Stimulated activated CD4-positive, alpha-beta T cell treated with anti-CD3 and anti-CD28 coated beads, Interleukin-15, amount 100 ng/mL, for 24 hours (primary cell): ENCODE measurements at places on chromosomes 4 and X.

- DNase-seq, result no peak
Measured at GRCh38 chr4:146522869-146523205, 1.1 kb upstream of the SLC10A7 start.

- DNase-seq, result no peak
Measured at GRCh38 chr4:58941286-58941685, 1831.1 kb upstream of the IGFBP7 start.

DNA sequence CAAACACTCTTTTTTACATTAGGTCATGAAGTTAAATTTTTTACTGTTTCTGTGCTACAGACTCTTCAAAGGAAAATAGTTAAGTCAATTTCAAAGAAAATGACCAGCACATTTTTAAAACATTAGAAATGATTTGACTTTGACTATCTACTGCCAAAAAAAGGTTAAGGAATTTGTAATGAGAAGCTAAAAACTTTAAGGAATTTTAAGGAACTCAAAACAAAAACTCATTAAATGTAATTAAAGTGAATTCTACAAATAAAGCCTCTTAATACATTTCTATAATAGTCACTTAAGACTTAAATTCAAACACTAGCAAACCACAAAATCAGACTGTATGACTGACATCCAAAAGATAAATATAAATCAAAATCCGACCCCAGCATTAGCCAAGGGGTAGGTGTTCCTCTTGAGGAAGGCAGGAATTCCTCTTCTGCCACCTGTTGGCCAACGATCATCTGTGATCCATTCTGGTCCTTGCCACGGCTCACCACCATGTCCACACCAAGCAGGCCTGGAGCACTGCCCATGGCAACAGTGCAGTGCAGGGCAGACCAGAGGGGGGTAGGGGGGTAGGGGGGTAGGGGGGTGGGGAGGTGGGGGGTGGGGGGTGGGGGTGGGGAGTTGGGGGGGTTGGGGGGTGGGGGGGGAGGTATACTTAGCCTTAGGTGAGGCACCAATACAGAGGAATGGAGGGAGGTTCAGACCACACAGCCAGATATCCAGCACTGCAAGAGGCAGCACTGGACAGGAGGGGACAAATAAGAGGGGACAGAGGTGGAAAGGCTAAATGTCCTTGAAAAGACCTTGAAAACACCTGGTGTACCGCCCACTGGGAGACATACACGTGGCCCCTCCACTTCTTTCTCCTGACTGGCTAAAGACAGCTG lies 287.4 kb downstream of the CHIC1 start:
- no peak for DNase-seq

GRCh38 chr4:111636961-111637585 lies 508.2 kb upstream of the FAM241A start:
- DNase-seq, result no peak

- DNase-seq, result no peak
Measured at GRCh38 chr4:112540695-112541094, 24.7 kb upstream of the NEUROG2 start.

- DNase-seq, result no peak
Measured at GRCh38 chr4:175946472-175947116, 119.0 kb upstream of the WDR17 start.

GRCh38 chr4:77917601-77918000 lies 55.0 kb downstream of the MRPL1 start:
- DNase-seq, result no peak

DNA sequence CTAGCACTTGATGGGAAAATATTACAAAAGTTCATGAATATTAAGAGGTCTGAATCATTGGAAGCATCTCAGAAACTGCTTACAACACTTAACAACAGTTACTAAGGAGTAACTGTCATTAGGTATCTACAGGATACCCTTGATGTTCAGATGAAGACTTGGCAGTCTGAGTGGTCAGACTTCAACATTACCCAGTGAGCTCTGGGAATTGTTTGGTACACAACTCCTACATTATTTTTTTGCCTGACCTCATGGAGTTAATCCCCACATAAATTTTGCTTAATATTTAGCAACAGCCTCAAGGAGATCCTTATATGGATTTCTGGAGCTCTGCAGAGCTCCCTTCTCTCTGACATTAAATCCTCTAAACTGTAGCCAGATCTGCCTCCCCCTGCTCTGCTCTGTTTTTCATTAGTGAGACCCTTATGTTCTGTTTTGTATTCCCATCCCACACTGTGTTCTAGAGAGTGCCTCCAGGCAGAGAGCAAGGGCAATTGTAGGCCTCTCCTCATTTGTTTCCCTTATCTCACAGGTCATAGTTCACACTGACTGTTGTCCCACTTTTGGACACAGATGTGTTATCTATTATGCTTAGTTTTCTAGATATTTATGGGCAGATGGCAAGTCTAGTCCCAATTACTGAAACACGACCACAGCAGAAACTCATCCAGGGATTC lies 368.8 kb downstream of the GASK1B start:
- no peak for DNase-seq

- DNase-seq, result peak; percentile 55
Measured at GRCh38 chr4:81648576-81649275, 177.0 kb upstream of the RASGEF1B start.

DNA sequence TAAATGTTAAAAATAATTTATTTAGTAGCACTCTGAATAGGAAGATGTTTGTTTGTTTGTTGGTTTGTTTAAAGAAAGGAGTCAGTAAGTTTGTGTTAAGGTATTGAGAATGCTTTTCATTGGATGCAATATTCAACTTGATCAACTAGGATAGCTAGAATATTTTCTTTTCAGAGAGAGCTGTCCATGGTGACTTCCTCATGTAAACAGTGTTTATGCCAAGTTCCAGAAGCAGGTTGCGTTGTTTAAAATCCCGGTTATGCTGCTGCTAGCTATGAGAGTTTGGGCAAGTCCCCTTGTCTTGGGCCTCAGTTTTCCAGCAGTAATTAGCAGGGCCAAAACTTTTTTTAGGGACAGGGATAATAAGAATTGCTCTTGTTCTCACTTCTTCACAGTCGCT lies 876.2 kb upstream of the HS3ST1 start:
- DNase-seq, result no peak

DNA sequence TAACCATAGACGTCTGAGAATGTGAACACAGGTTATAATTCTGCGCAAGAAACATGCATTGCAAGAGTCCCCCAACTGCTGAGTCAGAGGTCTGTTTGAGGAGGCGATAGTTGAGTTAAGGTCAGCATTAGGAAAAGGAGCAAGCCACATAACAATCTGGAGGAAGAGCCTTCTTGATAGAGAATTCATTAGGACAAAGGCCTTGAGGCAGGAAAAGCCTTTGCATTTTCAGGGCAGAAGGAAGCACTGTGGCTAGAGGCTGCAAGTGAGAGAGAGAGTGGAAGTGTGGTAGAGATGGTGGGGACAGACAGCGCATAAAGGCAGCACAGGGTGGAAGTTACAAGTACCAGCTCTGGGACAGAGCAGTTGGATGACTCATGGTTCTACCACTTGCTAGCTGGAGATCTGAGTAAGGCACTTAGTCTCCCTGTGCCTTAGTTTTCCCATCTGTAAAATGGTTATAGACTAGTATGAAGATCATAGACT lies 125.8 kb upstream of the LNX1 start:
- no peak for DNase-seq

GRCh38 chr4:165131247-165131832 lies 18.7 kb upstream of the TMEM192 start:
- peak; percentile 81 for DNase-seq

DNA sequence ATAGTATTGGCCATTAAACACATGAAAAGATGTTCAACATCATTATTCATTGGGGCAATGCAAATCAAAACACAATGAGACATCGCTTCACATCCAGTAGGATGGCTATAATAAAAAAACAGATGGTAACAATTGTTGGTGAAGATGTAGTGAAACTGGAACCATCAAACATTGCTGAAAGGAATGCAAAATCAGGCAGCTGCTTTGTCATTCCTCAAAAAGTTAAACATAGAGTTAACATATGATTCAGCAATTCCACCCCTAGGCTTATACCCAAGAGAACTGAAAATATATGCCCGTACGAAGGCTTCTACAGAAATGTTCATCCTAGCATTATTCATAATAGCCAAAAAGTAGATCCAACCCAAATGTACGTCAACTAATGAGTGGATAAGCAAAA lies 144.0 kb upstream of the NAP1L5 start:
- DNase-seq, result no peak

GRCh38 chr4:144338148-144338547 lies 197.6 kb upstream of the GYPA start:
- DNase-seq, result no peak

DNA sequence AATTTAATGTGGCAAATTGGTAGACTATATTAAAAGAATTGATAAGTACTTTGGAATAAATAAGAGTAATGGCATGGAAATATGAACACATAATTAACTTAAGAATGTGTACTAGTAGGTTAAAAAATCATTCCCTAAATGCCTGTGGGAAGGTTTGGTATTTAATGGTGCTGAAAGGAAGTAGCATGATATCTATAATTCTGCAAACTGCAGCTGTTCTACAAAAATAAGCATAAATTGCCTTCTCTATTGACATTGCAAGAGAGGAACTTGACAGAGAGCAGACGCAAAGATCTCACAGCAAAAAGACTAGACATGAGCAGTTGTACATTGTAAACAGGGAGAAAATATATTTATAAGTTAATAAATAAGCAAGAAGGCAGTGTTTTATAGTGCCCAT lies 752.5 kb upstream of the PCDH10 start:
- no peak for DNase-seq

DNA sequence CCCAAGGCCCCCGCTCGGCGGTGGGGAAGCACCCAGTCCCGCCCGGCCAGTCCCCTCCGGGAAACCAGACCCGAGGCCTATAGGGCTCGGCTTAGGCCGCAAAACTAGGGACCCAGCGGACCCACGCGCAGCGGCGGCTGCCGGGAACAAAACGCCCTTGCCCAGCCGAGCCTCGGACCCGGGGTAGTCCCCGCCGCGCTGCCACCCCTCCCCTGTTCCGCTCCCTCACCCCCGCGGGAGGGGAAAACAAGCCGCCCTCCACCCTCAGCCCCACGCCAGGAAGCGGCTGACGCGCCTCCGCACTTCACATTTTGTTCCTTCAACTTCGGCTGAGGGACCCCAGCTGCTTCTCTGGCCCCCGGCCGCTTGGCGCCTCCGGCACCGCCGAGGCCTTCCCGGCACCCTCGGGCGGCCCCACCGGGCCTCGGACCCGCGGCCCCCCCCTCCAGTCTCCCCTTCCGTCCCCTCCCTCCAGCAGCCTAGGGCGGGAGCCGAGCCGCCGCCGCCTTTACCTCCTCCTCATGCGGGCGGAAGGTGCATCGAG lies 694 bp downstream of the PDS5A start:
- DNase-seq, result peak; percentile 64

DNA sequence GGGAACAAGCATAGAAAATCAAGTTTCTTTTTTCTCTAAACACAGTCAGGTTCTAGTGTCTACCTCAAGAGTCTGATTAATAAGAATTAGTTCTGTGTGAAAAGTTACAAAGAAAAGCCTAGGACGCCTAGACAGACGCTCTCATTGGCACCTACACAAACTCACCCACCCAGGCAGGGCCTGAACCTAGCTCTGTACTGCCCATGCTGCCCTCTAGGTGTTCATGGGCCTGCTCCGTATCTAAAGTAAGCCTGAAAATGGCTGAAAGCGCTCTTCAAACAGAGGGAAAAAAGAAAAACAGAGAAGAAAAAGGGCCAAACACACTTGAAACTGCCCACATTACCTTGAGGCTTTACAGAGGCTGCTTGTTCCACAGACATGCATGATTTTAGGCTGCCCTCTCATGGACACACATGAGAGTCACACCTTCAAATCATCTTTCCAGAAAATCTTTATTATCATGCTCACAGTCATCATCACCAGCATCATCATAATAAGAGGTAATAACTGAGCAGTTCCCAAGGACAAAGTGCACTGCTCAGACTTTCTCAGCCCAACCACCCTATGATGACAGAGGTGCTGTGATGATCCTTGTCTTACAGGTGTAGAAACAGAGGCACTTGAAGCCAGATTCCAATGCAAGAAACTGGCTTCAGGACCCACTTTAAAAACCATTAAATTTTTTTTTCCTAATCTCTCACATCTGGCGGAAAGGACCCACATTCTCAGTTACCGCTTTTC lies 49.6 kb downstream of the MAP7D2 start:
- peak; percentile 9 for DNase-seq

DNA sequence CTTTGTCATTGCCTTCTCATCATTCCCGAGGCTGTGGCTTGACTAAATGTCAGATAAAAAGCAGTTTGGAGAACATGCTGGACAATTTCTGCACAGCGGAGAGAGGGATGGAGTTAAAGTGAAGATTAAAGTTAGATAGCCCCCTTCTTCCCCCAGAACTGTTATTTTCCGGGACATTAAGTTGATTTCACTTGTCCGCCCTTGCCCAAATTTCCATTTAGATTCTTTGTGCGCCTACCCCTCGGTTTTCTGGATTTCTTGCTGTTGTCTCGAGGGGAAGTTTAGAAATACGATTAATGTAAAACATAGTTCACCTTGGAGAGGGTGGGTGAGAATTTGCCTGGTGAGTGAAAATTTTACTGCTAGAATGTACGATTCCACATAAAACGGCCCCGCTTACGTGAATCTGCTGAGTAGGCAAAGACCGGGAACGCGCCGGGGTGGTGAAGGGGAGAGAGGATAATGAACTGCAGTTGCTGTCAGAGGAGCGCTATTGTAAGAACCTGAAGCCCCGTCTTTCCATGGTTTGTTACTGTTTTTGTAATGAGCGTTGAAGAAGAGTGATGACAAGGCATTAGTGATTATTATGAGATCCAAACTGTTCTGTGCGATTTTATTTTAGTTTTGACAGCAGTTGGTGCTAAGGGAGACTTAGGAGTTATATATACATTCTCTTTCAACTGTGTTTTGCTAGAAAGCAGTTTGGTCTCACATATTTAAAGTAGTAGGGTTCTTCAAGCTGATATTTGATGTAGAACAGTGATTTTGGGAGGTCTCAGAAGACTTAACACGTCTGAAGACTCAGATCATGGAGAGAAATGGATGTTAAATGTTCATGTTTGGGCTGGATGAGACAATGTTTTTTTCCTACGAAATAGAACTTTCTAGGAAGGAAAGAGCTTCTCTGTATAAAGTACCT lies 73.0 kb downstream of the AFF1 start:
- peak; percentile 62 for DNase-seq

- no peak for DNase-seq
Measured at GRCh38 chrX:3577551-3577950, 135.9 kb downstream of the PRKX start.

DNA sequence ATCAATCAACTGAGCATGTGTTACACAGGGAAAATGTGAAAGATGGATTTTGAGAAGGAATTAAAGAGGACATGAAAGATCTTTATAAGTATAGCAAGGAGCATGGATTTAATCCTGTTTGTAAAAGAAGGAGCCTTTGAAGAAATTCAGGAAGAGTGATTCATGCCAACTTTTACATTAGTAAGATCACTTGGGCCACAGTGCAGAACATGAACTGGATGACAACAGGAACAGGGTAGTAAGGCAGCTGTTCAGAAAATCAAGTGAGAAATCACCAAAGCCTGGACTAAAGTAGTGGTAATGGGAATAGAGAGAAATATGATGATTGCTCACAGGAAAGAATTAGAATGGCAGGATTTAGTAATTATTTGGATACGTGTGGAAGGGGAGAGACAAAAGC lies 265.7 kb upstream of the PCDH7 start:
- DNase-seq, result no peak

- no peak for DNase-seq
Measured at GRCh38 chrX:155645180-155645579, 32.4 kb upstream of the TMLHE start.
